ENCODE measurements at places on chromosomes 1 and 21.

- DNase-seq = no peak
Observed at GRCh38 chr1:200917291-200917817, 22.7 kb downstream of the INAVA start.

- peak; percentile 75 for DNase-seq
Observed at GRCh38 chr1:185317886-185318310, 855 bp upstream of the IVNS1ABP start.

DNA sequence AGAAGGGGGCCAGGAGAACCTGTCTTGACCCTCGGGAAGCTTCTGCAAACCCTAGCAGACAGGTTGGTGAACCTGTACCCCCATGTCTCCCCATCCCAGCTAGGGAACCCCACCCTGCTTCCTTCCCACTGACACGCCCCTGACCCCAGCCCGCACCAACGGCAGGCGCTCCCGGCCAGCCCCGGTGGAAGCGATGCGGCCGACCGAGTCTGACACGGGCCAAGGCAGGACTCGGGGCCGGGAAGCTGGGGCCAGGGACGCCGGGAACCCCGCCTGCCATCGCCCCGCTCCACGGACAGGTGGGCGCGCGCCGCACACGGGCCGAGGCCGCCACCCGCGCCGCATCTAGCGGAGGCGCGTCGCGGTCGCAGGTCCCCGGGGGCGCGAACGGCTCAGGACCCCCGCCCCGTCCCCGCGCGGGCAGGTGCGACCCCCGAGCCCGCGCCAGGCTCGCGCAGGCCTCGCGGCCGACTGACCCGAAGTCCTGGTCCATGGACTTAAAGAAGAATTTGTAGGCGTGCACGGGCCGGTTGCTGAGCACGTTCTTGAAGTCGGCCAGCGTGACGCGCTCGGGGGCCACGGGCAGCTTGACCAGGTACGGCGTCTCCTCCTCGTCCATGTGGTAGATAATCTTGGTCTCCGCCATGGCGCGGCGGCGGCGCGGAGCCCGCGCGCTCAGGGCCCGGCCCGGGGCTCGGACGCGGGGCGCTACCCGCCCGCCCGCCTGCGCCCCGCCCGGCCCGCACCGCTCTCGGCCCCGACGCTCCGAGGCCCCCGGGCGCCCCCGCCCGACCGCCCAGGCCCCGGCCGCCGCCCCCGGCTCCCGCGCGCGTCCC lies 580 bp downstream of the DVL1 start:
- DNase-seq = no peak

GRCh38 chr1:18486195-18486594 lies 5.5 kb downstream of the KLHDC7A start:
- no peak for DNase-seq

GRCh38 chr1:215119719-215120365 lies 37.3 kb downstream of the KCNK2 start:
- no peak for DNase-seq

GRCh38 chr1:154490317-154490716 lies 11.7 kb upstream of the TDRD10 start:
- DNase-seq = no peak

DNA sequence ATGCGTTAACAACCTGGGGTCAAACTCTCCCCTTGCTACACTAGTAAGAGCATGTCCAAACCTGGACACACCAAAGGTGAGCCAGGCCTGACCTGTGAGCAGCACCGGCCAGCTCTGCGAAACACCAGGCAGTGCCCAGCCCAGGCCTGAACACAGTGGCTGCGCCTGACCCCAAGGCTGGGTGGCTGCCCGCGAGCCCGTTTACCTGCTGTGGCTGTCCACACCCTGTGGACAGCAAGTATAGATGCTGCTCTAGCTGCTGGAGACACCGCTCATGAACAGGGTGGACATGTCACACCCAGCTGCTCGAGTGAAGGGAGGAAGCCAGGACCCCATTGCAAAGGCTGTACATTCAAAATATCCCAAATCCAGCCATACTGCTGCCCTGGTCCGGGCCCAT lies 7.6 kb upstream of the CCDC27 start:
- no peak for DNase-seq

DNA sequence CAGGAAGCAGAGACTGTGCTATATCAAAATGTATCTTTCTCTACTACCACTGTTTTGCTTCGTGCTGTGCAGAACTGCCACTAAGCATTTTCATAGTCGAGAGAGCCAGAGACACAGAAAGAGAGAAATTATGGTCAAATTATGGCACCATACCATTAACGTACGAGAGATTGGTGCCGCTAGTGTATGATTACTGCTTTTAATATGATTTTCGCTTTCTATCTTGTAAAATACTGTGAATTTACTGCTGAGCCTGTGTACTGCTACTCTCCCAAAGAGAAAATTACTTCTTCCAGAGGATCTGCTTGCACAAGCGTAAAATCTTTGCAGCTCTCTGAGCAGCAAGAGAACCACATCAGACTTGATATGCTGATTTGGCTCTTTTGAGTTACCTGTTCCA lies 71.1 kb upstream of the ZNF281 start:
- DNase-seq = no peak

- DNase-seq = no peak
Observed at GRCh38 chr1:64480999-64481772, 11.3 kb downstream of the CACHD1 start.

DNA sequence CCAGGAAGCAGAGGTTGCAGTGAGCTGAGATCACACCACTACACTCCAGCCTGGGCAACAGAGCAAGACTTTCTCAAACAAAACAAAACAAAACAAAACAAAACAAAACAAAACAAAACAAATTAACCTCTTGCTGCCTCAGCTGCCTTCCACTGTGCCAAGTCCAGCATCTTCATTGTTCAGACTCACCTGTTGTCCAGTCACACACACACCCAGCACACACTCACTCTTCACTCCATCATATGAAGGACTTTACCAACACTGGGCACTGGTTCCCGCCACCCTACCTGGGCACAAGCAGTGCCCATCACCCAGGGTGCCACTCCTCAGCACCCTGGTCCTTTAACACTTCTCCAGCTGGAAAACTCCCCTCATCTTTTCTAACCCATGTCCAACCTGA lies 14.6 kb downstream of the PYCR2 start:
- DNase-seq = no peak

GRCh38 chr1:70706381-70707037 lies 295.4 kb downstream of the CTH start:
- DNase-seq = no peak

- DNase-seq = no peak
Observed at GRCh38 chr1:63701187-63701586, 72.6 kb upstream of the ROR1 start.

GRCh38 chr1:117061986-117062415 lies 1.9 kb downstream of the TTF2 start:
- peak; percentile 9 for DNase-seq

- no peak for DNase-seq
Observed at GRCh38 chr1:19436716-19437476, 48.4 kb downstream of the CAPZB start.

DNA sequence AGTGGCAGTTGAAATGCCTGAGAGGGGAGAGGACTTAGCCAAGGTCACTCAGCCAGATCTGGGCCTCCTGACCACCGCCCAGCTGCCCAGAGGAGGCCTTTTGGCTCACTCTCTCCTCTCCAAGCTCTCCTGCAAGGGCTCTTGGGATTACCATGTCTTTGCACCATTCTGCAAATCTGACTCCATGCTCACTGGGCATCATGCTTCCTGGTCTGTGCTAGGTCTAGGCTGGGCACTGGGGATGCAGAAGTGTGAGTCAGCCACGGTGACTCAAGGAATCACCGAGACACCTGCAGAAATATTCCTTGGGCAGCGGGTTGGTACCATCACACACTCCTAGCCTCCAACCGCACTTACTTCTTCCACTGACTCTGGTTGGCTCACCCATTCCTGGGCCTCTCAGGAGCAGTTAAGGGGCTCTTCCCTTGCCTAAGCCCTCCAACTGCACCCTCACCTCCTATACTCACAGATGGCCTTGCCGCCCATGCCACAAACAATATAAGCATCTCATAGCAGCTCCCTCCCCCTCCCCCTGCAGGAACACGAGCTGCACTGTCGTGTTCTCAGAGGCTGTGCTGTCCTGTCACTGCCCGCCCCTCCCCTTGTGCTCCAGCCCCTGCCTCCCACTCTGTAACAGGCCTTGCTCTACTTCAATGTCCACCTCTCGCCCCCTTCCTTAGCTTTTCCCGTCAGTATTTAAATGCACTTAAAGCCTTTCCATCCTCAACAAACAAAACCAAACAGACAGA lies 34.8 kb downstream of the CDCP2 start:
- DNase-seq = no peak

DNA sequence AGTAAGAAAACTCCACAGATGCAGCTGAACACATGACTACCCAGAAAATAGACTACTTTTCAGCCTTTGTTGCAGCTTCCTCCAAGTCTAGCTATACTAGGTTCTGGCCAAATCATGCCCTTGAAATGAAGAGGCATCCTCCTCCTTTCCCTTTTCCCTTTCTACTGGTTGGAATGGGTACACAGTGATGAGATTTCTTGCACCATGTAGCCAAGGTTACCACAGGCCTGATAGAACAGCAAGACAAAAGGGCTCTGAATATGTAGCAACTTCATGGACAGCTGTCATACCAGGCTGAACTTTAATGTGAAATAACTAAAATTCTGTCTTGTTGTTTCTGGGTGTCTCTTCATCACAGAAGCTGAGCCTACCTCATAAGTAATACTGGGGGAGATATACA lies 146.5 kb downstream of the PDE4B start:
- DNase-seq = no peak

DNA sequence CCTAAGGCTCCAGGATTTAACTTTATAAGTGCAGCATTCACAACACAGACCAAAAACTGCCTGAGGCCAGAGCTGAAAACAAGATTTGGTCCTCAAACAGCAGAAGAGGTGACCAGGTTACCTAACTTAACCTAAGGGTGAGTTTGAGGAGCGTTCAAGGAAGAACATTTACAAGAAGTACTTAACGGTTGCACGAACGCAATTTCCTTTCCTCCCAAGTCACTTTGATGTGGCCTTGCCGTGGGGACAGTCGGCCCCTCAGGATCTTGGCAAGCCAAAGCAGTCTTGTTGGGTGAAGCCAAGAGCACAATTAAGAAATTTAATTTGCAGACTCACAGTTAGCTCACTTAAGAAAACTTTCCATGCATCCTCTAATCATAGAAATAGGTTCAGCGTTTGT lies 202.6 kb upstream of the COA6 start:
- no peak for DNase-seq

GRCh38 chr1:195597891-195598290 lies 1010.3 kb downstream of the KCNT2 start:
- DNase-seq = no peak

GRCh38 chr1:164635803-164636731 lies 77.1 kb downstream of the PBX1 start:
- no peak for DNase-seq

DNA sequence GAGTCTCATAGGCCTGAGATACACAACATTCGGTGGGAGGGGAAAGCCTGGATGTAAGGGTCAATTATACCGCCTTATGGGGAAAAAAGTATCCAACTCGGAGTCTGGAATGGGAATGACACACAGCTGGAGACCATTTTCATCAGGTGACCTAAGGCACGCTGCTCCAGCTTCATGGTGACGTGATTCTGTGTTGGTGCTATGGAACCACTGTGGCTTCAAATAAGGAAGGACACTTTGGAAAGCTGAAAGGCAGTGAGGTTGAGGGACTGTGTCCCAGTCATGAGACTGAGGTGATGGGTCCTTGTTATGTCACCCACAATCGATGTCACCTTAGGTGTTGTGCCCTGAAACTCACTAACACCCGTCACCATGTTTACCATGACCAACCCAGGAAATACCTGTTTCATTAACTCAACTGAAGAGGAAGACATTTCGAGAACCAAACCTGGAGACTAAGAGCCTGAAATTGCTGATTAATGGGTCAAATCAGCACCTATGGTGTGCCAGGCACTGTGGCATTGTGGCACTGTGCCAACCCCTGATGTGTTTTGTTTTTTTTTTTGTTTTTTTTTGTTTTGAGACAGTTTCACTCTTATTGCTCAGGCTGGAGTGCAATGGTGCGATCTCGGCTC lies 54.5 kb downstream of the IRF2BP2 start:
- DNase-seq = no peak

DNA sequence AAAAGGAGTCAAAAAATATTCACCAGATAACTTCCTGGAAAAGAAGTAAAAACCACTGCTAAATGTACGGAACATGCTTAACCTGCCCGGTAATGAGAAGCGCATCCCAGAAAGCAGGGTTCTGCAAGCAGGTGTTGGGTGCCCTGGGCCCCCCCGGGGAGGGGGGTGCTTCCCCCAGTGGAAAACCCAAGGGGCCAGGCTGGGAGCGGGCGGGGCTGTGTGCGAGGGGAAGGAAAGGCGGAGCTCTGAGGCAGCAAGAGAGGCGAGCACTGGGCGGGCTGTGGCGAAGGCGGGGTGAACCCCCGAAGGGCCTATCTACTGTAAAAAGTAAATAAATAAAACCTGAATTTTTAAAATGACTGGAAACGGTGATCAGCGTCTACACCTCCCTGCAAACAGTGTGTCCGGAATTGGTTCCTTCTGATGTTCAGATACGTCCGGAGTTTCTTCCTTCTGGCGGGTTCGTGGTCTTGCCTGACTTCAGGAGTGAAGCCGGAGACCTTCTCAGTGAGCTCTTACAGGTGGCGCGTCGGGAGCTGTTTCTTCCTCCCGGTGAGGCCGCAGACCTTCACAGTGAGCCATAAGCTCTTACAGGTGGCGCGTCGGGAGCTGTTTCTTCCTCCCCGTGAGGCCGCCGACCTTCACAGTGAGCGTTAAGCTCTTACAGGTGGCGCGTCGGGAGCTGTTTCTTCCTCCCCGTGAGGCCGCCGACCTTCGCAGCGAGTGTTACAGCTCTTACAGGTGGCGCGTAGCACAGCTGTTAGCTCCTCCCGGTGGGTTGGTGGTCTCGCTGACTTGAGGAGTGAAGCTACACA lies 13.4 kb downstream of the FTCD start:
- no peak for DNase-seq

GRCh38 chr1:29789221-29789909 lies 553.0 kb downstream of the PTPRU start:
- no peak for DNase-seq

GRCh38 chr1:42311138-42311537 lies 23.9 kb downstream of the FOXJ3 start:
- DNase-seq = no peak

GRCh38 chr1:175067362-175068106 lies at the start of gene TNN:
TSS of gene TNN (plus strand) at chr1:175067833. CDS start at chr1:175077419, 9,586 bp downstream.
- no peak for DNase-seq

GRCh38 chr1:6260961-6261614 lies at the start of gene GPR153:
TSS of gene GPR153 (minus strand) at chr1:6261098. CDS start at chr1:6254905, 6,193 bp downstream.
- peak; percentile 58 for DNase-seq

- DNase-seq = no peak
Observed at GRCh38 chr1:85373378-85373708, 91.6 kb downstream of the DDAH1 start.

Data from activated T-cell treated with anti-CD3 and anti-CD28 coated beads, Interleukin-2, amount 50 U/mL, for 4 hours (primary cell).